ENCODE measurements at places on chromosomes 3 and 15.
A peak's percentile ranks its signal among the peaks of the same experiment; 100 is the strongest.

- no peak for DNase-seq
Measured at GRCh38 chr3:155190691-155191090, 102.8 kb downstream of the STRIT1 start.

DNA sequence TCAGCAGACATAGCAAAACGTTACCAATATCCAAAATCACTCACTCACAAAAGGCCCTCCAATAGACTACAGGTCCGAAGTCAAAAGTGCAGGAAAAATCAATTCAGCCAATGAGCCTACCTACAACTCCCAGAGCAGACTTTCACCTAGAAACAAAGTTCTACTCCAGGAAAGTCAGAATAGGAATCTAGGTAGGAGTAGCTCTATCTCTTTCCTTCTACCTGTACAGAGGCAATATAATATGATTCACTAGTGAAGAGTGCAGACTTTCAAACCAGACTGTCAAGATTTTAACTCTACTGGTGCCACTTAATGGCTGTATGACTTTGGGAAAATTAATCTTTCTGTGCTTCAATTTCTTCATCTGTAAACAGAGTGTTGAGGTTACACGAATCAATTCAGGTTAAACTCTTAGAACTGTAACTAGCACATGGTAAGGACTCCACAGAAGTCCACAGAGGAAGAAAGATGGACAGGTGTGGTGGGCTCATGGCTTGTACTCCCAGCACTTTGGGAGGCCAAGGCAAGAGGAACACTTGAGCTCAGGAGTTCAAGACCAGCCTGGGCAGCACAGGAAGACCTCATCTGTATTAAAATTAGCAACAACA, 9.4 kb downstream of the DCUN1D1 start:
- no peak for DNase-seq

DNA sequence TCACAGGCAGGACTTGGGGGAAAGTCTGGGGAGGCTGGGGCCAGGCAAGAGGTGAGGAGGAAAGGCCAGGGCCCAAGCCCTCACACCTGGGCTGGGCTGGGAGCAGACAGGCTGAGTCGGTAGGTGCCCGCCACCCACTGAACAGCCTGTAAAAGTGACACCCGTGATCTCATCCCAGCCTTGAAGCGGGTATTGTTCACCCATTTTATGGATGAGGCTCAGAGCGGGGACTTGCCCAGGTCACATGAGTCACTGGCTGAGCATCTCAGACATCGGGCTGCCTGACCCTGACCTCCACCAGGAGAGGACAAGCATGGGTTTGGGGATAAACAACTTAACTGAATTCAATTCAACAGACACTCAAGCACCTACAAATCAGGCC, 52.0 kb upstream of the CTSH start:
- no peak for DNase-seq

DNA sequence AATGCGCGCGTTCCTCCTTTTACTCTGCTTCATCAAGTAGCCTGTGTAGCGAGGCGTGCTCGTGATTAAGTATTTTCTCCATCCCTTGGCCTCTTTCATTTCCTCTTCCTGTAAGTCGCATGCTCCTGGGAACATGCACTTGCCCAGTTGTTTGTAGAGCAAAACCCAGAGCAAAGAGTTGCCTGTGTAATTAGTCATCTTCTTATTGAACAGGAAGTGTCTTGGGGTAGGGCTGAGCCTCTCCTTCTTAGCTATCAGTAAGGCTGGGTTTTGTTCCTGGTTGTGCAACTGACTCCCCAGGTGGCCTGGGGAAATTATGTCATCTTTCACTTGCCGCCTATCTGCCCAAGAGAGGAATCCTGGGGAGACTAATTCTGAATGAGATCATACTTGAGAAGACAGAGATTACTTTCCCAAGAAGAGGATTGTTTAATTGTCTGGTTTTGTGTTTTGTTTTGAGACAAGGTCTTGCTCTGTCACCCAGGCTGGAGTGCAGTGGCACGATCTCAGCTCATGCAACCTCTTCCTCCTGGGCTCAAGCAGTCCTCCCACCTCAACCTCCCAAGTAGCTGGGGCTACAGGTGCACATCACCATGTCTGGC, 14.9 kb downstream of the LIPH start:
- DNase-seq: peak; percentile 79

DNA sequence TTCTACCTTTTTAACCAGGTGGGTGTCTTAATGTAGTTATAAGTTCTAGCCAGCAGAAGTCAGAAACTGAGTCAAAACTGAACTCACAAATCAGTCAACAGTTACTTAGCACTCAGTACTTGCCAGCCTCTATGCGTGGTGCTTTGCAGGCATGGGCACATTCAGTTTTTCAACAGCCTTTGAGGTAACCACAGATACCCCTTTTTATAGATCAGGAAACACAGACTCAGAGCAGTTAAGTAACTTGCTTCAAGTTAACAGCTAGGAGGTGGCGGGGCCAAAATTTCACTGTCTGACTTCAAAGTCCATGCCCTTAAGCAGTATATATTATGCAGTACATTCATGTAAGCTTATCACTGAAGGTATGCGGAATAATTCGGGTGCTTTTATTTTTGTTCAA, 139.4 kb downstream of the FHIT start:
- DNase-seq: no peak

GRCh38 chr3:181298421-181298820, 308.9 kb upstream of the DNAJC19 start:
- DNase-seq: no peak

DNA sequence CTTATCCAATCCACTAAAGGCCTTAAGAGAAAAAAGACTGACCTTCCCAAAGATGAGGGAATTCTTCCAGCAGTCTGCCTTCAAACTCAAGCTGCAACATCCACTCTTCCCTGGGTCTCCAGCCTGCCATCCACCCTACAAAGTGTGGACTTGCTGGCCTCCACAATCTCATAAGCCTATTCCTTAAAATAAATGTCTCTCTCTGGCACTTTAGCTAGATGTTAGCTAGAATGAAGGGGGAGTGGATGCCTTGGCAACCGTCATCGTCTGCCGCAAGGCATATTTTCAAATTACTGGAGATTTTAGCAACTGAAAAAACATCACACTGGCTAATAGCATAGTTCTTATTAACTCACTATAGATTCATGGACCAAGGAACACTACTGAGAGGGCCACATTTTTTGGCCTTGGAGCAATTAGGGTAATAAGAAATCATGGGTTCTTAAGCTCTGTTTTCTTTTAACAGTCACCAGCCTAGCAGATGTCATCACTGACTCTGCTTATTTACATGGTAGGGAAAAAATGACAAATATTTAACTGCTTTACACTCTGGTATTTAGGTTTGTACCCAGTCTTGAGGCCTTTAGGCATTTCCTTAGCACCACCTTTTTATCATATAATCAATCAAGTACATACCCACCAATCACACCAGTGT, 245.3 kb downstream of the MYRIP start:
- DNase-seq: no peak

DNA sequence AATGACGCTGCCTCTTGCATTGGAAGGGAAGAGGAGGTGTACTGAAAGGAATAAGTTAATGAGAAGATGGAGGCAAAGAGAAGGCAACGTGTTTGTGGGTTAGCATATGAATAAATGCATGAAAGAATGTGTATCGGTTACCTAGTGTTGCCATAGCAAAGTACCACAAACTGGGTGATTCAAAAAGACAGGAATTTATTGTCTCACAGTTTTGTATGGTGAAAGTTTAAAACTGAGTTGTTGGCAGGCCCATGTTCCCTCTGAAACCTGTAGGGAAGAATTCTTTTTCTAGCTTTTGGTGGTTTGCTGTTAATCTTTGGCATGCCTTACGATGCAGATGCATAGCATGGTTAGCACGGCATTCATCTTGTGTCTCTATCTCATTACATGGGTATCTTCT, 729.9 kb downstream of the MECOM start:
- DNase-seq: no peak

GRCh38 chr3:62097121-62097520, 276.2 kb downstream of the FEZF2 start:
- peak; percentile 24 for DNase-seq

GRCh38 chr3:40766396-40766795, 241.6 kb downstream of the ZNF621 start:
- DNase-seq: no peak

GRCh38 chr15:58486564-58486963, 54.8 kb downstream of the LIPC start:
- no peak for DNase-seq

GRCh38 chr3:136050250-136050649, 84.7 kb downstream of the PPP2R3A start:
- DNase-seq: no peak

Measured in skeletal muscle cell (primary cell).